Glomerular endothelial cell (primary cell): ENCODE measurements at places on chromosomes 2 and 18.

DNA sequence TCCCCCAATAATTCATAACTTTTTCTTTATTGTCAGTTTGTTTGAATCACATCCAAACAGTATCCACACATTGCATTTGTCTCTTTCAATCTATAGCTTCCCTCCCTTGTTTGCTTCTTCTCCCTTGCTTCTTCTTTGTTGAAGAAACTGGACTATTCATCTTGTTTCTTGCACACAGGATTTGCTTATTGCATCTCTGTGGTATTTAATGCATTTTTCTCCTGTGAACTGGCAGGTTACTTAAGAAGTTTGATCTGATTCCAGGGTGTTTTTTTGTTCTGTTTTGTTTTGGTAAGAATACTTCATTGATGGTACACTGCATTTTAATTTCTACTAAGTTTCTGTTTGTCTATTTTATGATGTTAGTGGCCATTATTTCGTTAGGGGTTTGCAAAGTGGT lies 166.8 kb downstream of the CAMKMT start:
- no peak for DNase-seq

DNA sequence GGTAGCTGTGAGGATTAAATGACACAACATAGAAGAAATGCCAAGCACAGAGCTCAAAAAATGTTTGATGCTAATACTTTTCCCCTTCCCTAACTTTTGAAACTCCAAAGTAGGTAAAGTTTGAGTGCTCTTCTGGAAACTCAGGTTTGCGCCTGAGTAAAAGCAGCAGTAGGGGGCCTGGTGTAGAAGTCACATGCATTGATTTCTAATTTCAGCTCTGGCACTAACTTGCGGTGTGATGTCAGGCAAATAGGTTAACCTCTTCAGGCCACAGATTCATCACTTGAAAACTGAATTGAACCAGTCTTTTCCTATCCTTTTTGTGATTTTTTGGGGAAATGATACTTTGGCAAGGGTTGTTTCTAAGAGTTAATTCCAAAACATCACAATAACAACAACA lies 27.2 kb downstream of the LHCGR start:
- no peak for DNase-seq

- peak; percentile 16 for DNase-seq
These were observed 135.9 kb downstream of the ABCA12 start for GRCh38 chr2:215002500-215002899.

GRCh38 chr2:27710640-27711430 lies 47.1 kb downstream of the SLC4A1AP start:
- DNase-seq: no peak

DNA sequence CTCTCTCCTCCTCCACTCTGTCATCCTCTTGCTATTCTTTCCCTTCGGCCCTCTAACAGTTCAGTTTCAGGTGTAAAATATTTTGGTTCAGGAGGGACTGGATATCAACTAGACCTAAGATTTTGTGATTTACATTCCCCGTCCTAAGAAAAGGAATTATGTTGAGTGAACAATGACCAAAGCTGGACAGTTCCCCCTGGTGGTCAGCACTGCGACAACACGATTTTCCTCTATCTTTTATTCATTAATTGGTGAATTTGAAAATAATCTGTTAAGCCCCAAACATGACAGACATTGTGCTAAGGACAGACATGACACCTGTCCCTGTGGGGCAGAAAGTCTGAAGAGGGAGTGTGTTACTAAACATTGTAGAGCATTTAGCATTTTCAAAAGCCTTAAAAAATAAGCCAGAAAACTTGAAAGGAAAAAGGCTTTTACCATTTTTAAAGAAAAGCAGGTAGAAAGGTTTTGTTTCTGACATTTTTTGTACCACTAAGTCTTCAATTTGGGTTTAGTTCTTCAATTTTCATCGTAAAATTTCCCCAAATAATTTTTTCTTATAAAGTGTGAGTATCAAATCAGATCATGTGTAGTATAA lies 28.4 kb upstream of the GTF2A1L start:
- peak; percentile 29 for DNase-seq

DNA sequence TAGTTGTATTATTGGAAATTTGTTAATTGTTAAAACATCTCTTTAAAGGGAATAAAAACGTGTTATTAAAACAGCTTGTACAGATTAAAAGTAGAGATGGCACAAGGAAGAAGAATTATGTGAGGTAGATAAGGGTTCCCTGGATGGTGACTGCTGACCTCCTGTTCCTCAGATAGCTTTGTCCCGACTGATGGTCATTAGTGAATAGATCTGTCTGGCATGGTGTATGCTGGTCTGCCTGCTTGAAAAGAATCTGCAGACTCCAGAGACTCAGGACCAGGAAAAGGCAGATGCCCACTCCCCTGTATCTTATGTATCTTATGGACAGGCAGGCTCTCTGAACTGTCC lies 5.6 kb upstream of the FARP2 start:
- no peak for DNase-seq

DNA sequence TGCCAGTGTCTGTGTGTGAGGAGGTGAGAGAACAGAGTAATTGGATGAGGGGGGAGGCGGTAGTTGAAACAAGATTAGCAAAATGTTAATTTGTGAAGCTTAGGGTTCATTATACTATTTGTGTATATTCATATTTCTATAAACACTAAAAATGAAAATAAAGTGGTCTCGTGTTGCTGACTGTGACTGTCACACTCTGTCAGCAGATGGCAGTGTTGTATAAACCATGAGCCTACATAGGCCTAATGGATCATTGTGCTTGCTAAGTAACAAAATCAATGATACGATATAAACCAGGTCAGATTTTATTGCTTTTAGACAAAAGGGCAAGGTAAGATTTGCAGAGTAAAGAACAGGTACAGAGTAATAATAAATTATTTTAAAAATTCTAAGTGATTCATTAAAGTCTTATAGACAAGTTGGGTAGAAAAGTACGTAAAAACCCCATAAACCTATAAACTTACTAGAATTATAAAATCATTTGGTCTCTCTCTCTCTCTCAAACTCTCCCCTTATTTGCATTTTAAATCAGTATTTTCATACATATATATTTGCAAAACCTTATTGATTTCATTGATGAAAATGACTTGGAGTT lies 182.7 kb downstream of the RPIA start:
- DNase-seq: peak; percentile 39

- no peak for DNase-seq
These were observed 255.1 kb upstream of the LINC00305 start for GRCh38 chr18:64403784-64404503.

- DNase-seq: no peak
These were observed 3.7 kb downstream of the RNF138 start for GRCh38 chr18:32095192-32095899.

DNA sequence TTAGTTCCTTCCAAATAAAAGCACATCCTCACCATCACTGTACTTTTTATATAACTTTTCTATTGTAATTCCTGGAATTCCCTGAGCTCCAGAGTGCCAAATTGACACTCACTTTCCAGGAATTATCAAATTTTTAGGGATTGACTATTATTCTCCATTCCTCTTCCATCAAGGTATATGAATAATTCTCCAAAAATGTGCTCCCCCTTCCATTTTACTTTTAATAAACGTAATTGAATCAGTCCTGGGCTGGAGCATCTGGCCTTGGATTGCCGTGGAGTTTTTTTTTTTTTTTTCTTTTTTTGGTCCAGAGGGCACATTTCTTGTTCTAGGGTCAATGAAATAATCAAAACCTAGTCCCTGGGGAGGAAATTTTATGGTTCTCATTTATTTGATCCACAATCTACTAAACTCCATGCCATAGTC lies 304.3 kb downstream of the CDCA7 start:
- no peak for DNase-seq

- no peak for DNase-seq
These were observed 102.4 kb downstream of the DDX1 start for GRCh38 chr2:15693926-15694588.

DNA sequence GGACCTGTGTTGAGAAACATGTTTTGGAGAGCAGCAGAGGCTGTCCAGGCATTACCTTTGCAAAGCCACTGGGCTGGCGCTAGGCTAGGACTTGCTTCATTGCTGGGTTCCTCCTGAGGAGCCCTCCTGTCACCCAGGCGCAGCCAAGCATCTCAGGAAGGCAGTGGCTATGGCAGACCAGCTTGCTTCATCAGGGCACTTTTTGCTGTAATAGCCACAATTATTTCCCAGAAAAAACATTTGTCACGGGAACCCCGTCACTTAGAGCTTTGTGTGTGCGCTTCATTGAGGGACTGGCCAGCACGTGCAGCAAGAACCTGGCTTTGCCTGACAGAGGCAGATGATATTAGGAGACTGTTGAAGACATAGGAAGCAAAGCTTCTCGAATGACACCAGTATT lies 36.4 kb downstream of the SLC20A1 start:
- DNase-seq: no peak

GRCh38 chr2:112834396-112835037 lies 2.1 kb downstream of the IL1B start:
- no peak for DNase-seq

GRCh38 chr18:75369026-75369721 lies 58.3 kb downstream of the SMIM21 start:
- DNase-seq: no peak

GRCh38 chr2:98944775-98945174 lies 8.8 kb upstream of the CRACDL start:
- no peak for DNase-seq

GRCh38 chr2:30628341-30628740 lies 178.9 kb downstream of the CAPN13 start:
- DNase-seq: no peak

- no peak for DNase-seq
These were observed 19.2 kb downstream of the MIB1 start for GRCh38 chr18:21759836-21760235.

DNA sequence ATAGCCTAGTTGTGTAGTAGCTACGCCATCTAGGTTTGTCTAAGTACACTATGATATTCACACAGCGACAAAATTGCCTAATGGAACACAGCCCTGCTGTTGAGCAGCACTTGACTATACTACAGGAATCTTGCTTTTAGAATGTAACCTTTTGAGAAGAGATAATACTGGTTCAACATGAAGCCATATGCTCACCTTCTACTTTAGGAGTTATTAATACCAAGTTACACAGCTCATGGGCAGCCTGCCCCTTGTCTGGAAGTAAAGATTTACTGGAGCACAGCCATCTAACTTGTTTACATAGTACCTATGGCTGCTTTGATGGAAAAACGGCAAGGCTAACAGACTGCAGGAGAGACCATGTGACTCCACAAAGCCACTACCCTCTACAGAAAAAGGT lies 174.8 kb downstream of the DYM start:
- no peak for DNase-seq

DNA sequence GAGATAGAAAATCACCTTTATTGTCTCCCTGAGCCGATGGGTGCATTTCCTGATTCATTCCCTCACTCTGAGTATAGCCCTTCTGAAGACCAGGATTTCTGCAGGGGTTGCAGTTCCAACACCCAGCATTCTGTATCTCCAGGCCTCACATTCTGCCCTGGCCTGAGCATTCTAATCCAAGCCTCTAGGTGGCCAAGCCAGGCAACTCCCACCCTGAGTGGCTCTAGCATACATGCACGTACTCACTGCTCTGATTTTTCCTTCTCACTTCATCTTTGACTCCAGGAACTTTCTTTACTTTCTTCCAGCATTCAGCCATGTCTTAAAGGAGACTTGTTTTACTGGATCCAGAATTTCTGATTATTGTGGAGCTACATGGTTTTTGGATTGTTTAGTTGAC lies 100.7 kb upstream of the STK39 start:
- no peak for DNase-seq

- no peak for DNase-seq
These were observed 10.4 kb downstream of the CNDP2 start for GRCh38 chr18:74506448-74507084.

DNA sequence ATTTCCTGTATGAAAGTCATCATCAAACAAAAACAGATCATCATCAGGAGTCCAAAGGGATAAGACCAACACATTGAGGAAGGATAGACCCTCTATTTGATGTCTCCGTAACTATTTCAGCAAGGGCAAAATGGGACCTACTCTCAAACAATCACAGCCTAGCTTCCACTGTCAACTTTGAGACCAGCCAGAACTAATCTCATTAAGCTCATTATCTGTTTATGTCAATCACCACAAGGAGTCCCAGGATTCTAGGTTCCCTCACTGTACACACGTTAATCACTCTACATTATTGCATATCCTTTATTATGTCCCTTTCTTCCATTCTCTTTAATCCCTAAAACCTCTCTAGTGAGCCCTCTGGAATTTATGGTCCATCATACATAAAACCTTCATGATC lies 370.3 kb upstream of the LINC00305 start:
- no peak for DNase-seq

DNA sequence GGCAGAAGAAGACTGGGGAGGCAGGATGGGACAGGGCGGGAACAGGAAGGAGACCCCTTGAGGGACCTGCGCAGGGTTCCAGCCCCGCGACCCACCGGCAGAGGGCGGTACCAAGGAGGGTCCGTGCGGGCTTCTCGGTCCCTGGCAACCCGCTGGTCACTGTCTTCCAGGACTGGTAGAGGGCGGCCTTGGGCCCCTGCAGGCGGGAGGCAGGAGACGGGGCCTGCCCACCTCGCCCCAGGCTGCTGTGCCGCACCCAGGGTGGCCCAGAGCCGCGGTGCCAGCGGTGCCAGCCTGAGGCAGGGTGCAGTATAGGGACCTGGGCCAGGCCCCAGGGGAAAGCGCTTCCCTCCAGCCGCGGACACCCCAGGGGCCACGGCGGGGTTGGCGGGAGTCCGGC lies 34.5 kb downstream of the NEURL3 start:
- no peak for DNase-seq

DNA sequence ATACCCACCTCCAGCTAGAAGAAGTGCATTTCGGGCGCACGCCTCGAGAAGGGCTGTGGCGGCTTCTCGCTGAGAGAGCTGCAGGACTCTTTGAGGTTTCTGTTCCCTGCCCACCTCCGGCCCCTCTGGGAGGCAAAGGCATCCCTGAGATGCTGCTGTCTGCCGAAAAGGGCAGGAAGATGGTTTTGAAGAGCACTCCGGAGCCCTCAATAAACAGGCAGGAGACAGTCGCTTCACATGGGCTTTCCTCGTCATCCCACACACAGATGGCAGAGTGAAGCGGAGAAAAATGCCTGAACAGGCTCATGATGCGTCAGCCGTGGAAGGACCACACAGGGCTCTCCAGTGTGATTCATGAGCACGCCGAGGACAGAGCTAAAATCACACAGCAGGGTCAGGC lies 25.4 kb upstream of the GLI2 start:
- no peak for DNase-seq

- DNase-seq: no peak
These were observed 55.7 kb downstream of the ZC3H8 start for GRCh38 chr2:112199188-112199587.

DNA sequence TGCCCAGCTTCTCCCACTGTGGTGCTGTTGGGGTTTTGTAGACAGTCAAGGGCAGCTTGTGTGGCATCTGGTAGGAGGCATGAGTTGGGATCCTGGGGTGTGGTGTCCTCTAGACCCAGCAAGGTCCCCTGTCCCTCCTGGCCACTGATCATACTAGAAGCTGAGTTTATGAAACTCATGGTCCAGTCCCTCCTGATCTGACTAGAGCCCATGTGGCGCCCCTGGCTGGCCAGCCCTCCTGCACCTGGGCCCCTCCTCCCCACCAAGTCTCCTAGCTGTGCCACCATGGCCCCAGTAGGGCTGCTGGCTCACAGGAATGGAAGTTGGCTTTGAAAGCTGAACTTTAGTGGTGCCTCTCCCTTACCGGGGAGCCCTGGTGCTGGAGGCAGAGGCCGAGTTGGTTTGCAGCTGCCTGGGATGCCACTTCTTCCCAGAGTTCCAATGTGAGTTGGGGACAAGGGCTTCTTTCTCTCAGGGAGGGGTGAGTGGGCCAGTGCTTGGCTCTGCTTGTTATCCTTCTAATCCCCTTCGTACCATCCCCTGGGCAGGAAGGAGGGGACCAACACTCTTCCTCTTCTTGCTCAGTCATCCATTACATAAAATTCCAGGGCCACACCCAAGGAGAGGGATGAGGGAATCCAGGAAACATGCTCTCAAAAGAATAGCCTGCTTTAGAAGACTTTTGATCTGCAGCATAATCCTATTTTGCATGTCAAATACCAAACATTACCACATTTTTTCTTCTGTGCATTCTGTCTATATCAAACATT lies 37.5 kb upstream of the HAAO start:
- no peak for DNase-seq
